ENCODE measurements at places on chromosomes 11 and 22.
A peak's percentile ranks its signal among the peaks of the same experiment; 100 is the strongest.

- DNase-seq: no peak
Observed at GRCh38 chr11:35918716-35919115, 25.1 kb upstream of the LDLRAD3 start.

GRCh38 chr11:65095974-65096806 lies at the start of gene VPS51:
Gene VPS51, plus strand, starts transcription at chr11:65096214. Its CDS starts 37 bp downstream, at chr11:65096251.
- DNase-seq: peak; percentile 90

DNA sequence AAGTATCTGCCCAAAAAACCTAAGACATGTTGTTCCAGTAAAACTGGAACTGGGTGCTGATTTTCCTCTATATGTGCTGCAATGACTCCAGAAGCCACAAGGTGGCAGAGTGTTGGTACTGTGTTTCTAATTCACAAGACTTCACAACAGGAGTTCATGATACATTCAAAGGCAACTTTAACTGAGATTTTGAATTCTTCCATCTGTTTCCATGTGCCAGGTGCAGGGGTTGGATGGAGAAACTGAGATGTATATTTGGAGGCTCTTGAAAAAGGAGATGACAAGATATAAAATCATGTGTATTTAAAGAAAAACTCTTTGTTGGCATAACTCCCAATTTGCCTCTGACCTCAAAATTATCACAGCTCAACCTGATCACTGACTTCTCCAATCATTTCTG lies 1098.6 kb upstream of the CCDC90B start:
- peak; percentile 51 for DNase-seq

GRCh38 chr11:126544108-126545056 lies 188.9 kb downstream of the ST3GAL4 start:
- no peak for DNase-seq

DNA sequence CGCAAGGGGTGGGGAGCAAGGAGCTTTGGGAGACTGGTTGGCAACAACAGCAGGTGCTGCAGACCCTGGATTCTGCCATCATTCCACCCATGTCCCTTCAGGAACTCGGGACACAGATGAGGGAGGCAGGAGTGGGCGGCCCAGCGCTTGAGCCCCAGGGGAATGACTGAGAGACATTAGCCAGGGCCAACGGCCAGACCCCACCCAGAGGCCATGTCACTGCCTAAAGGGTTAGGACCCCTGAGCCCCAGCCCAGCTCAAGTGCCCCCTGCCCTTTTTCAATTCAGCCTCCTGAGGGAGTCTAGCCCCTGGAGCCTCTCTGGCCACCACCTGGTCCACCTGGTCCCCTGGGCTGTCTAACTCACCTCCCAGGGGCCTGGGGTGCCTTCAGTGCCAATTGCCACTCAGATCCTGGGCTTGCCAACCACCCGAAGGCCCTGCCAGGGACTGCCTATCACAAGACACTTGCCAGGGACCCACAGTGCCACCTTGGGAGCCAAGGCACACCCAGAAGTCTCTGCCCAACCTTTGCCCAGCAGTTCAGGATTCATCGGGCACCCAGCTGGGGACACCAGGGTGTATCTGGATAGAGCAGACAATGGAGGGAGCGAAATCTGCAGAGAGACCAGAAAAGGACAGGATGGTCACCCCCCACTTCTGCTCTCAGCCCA lies 16.6 kb downstream of the MFNG start:
- DNase-seq: no peak

DNA sequence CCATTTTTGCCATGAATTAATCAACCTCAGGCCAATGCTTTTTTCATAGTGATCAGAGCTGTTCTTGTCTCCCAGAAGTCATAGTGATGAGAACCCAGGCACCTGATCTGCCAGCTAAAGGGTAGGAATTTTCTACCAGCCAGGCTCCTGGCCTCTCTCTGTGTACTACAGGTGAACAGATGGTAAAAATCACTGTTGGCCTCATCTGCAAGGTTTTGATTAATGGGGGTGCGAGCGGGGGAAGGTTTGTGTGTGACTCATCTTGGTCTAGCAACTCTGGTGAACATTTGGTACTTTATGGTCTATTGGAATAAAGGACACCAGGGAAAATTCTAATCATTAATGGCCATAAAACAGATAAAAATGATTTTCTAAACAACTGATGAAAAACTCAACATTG lies 14.4 kb upstream of the APOL4 start:
- no peak for DNase-seq

- no peak for DNase-seq
Observed at GRCh38 chr11:105022527-105022926, 441 bp downstream of the CASP5 start.

DNA sequence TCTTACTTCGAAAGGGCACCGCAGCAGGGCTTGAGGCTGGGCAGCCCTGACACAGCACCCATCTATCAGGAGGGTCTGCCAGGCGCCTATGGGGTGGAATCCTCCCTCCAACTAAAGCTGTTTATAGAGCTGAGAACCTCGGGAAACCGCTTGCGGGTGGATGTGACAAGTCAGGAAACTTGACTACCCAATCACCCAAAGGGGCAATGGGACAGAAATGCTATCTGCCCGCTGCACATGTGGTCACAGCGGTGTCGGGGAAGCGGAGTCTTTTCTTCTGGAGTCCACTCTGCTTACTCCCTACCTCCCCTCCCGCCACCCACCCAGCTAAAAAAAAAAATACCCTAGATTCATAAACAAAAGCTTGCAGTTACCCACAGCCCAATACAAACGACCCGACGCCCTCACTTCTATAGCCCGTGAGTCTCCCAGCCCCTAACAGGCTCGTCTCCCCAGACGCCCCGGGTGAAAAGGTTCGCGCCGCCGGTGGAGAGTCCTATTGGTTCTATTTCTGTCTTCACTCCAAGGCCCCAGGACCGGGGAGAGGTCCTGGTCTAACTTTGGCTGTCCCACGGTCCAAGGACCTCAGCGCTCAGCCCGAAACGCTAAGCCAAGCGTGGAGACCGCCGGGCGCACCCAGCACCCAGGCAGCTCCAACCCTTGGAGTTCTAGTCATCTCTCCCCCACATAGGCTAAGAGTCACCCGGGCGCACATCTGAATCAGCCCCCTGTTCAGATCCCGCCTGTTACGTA lies 1.4 kb downstream of the TRPC6 start:
- no peak for DNase-seq

- DNase-seq: no peak
Observed at GRCh38 chr11:76102802-76103201, 103.5 kb downstream of the WNT11 start.

- no peak for DNase-seq
Observed at GRCh38 chr11:12792590-12792989, 118.4 kb downstream of the TEAD1 start.

DNA sequence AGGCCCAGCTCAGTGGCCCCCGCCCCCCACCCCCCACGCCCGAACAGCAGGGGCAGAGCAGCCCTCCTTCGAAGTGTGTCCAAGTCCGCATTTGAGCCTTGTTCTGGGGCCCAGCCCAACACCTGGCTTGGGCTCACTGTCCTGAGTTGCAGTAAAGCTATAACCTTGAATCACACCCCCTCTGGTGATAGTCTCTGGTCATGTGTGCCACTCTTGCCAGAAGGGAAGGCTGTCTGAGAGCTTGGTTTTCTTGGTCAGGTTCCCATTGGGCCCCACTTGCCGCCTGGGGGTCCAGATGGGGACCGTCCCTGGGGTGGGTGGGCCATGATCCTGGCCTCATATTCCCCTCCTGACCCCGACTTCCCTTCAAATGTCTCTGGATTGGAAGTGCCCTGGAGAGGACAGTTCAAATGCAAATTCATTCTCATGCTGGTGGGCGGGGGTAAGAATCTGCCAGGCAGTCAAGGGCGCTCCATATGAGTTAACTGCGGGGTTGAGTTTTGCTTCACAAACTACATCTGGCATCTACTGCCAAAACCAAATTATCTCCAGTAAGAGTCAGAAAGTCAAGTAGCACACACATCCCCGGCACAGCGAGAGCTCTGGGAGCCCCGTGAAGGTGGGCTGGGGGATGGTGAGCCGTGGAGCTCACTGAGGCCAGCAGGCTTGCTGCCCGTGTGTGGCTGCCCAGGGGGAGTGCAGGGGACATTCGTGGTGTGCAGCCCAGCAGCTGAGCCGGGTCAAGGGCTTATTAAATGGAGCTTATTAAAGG lies 35.7 kb downstream of the B3GAT1 start:
- no peak for DNase-seq

Data from activated naive CD4-positive, alpha-beta T cell treated with anti-CD3 and anti-CD28 coated beads for 36 hours (primary cell).